ENCODE measurements at places on chromosomes 4 and X.

DNA sequence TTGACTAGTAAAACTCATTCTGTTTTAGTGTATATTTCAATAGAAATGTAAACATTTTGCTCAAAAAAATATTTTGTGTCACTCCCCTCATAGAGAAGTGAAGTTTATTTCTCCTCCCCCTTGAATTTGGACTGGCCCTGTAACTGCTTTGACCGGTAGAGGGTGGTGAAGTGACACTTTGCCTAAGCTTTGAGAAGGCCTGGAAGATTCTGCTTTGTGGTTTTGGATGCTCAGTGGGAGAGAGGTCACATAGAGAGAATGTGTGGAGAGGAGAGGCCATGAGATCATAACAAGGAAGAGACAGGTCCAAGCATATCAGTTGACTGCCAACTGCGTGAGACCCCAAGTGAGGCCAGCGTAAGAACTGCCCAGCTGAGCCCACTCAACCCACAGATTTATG, 19.1 kb upstream of the ARX start:
- no peak for DNase-seq

GRCh38 chr4:121270389-121270788, 106.3 kb upstream of the TNIP3 start:
- DNase-seq = no peak

DNA sequence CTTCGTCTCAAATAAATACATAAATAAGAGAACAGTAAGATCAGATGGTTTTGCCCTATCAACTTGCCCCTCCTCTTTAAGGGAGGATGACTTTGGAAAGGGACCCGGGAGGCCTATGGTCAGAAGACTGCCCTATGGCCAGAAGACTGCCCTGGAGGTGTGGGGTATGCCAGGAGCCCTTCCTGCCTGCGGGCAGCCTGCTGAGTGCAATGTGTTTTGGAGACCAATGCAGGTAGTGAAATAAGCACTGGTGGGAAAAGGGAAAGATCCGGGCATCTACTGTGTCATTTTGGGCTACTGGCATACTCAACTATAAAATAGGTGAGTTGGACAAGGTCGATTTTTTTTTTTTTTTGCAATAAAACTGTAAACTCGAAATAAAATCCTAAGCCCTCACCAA, 129.8 kb upstream of the SLC34A2 start:
- no peak for DNase-seq

DNA sequence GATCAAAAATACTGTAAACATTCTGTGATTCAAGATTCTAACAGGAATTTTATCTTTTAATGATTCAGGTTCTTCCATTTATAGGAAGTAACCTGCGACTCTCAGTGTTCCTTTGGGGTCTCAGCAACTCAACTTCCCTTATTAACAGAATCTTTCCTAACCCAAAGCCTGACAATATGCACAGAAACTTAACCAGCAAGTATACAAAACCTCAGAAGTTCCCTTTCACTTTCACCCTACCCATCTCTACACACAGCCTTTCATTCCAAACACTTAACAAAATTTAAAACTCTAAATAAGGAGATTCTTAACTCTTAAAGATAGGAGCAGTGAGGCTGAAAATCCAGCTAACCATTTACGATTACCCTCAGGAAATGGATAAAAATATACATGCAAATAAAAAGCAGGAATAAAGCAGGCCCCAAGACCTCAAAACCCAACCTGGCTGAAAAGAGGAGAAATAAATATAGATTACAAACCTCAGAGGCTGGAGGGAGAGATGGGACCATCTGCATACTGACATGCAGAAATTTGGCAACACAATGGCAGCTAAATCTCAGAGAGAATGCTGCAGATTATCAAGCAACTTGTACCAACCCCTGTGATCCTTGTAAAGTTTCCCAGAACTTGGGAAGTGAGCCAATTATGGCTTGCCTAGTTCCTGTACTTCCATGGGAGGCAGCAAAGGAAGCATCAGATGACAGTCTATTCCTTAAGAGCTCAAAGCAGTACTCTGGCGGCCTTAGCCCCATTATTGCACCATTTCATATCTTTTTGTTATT, 101.0 kb downstream of the ATP11C start:
- no peak for DNase-seq

DNA sequence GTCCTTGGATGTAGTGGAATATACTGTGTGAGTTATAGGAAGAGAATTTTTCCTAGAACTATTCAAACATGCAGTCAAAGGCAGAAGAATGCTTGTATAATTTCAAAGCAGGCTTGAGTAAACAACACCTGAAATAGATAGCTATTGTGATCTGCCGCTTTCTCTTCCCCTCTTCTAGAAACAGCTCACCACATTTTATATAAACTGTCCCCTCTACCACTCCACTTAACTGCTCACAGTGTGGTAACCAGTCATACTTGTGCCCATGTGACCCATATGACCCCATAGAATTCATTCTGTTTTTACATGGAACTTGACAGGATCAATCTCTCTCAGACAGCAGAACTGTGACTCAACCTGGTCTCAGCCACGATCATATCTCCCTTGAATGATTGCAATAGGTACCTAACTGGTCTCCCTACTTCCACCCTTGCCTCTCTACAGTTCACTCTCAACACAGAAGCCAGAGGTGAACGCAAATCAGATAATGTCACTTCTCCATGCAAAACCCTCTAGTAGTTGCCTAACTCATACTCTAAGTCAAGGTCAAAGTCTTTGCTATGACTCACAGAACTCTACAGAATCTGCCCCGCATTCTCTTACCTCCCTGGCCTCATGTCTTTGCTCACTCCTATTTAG, 85.6 kb upstream of the EFHC2 start:
- no peak for DNase-seq

- DNase-seq = no peak
These were observed 17.5 kb downstream of the BRWD3 start for GRCh38 chrX:80792205-80792604.

DNA sequence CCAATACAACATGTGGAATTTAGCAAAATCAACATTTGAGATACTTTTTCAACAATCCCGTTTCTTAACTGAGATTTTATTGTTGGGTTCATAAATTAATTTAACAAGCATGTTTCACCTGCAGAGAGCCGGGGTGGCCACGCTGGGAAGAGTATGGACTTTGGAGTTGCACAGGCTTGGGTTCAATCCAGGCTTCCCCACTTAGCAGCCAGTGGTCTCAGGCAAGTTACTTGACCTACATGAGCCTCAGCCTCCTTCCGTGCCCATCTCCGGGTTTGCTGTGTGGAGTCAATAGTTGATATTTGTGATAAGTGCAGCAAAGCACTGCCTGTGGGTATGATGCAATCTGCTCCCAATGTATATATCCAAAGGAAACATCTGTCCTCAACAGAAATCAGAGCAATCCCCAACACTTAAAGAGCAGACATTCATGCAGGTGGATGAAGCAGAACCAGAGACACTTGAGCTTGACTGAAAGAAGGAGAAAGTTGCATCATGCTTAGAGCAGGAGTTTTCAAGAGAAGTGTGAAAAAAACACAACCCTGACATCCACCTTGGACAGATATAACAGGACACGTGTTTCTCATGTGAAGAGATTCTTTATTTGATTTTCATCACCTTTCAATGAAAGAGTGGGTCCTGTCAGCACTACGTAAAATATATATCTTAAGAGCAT, 5.1 kb downstream of the CYTL1 start:
- DNase-seq = no peak

DNA sequence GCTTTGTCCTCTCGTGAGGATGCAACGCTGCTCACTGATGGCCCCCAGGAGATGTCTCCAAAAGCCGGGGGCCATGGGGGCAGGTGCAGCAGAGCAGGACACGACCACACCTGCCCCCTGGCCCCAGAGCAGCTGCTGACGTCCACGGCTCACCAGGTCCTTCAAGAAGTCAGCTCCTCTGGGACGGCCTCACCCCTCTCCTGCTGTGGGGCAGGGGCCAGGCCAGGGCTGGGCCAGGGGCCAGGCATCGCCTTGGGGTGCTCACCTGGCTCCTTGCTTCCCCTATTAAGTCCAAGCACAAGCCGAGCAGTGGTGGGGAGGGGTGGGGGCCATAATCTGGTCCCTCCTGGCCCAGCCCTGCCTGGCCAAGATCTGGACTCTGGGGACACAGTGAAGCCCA, 28.6 kb upstream of the MXD4 start:
- no peak for DNase-seq

GRCh38 chrX:8390771-8391170, 73.9 kb upstream of the VCX3B start:
- DNase-seq = no peak

- DNase-seq = peak; percentile 53
These were observed 729 bp upstream of the IRF2 start for GRCh38 chr4:184475096-184475461.

- no peak for DNase-seq
These were observed 507.9 kb downstream of the PCDH7 start for GRCh38 chr4:31228068-31228467.

GRCh38 chrX:7316887-7317286, 168.9 kb upstream of the PUDP start:
- DNase-seq = no peak

DNA sequence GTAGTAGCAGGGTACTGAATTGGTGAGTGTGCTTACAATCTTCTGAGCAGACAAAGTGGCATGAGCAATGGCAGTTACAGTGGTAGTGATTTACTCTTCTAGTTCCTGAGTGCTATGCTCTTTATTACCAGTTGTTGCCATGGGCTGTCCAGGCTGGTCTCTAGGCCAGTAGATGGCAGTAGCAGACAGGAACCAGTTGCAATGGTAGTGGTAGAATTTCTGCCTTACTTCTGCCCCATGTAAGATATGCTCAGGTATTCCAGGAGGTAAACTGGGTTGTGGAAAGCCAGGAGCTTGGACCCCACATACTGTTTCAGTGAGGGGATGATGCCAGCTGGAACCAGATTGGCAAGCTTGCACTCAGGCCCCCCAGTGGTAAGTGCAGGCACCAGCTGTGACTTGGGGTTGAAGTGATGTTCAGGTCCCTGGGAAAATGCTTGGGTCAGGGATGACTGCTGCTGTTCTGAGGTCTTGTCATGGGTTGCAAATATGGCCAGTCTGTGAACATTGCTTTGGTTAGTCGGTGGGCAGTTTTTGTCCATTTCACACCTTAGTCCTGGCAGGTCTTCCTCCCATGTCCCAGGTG, 63.0 kb upstream of the ZXDB start:
- no peak for DNase-seq

GRCh38 chrX:10972706-10973105, 138.4 kb upstream of the HCCS start:
- DNase-seq = no peak

GRCh38 chr4:3368841-3369760, 72.7 kb upstream of the HGFAC start:
- no peak for DNase-seq

- no peak for DNase-seq
These were observed 105.6 kb downstream of the AMMECR1 start for GRCh38 chrX:110212299-110212698.

DNA sequence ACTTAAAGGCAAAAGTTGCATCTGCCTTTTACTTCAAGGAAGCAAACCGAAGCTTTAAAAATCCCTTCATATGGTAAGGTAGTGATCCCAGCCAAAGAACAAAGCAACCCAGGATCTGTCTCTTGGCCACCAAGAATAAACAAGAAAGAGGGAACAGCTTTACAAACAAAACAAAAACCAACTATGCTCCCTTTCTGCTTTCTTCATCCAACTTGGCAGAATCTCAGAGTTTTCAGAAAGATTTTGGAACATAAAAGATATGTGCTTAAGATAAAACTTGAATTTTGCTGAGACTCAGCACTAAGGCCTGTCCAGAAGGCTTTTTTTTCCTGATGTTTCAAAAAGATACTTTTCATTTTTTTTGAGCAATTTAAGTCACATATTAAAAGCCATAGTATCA, 94.0 kb downstream of the COL4A6 start:
- DNase-seq = no peak

- no peak for DNase-seq
These were observed 48.3 kb downstream of the ANXA5 start for GRCh38 chr4:121648516-121648915.

DNA sequence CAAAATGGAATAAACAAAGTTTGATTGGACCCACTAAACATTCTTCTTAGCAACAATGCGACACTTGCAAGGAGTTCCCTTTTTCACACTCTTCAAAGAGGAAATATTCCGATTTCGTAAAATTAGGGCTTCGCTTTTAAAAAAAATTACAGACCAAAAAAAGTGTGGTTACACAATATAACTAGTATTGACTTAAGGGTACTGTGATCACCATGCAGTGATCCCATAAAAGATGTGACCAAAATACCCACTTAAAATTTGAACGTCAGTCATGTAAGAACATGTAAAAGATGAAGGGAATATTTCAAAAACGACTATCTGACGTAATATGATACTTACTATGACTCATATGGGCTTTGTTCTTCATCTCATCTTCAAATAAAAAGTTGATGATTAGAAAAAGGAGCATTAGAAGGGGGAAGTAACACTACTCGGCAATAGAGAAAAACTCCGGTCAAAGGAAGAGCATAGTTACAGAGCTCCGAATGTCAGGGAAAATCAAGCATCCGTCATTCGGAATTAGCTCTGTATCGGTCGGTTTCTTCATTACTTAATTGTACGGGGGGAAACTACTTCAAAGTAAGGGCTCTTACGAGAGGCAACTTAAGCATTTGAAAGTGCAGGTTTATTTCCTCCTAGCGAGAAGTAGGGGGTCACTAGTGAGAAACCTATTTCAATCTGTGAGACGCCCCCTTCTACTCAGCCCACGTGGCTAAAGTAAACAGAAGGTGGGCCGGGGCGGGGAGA, 1.3 kb upstream of the TET2 start:
- DNase-seq = no peak

GRCh38 chr4:184419976-184420375, 54.4 kb downstream of the IRF2 start:
- no peak for DNase-seq

- no peak for DNase-seq
These were observed 9.1 kb upstream of the METTL14 start for GRCh38 chr4:118676128-118676527.

- DNase-seq = no peak
These were observed 195.8 kb upstream of the RASGEF1B start for GRCh38 chr4:81667539-81667938.

- DNase-seq = no peak
These were observed 85.4 kb upstream of the IGFBP7 start for GRCh38 chr4:57195622-57196021.

DNA sequence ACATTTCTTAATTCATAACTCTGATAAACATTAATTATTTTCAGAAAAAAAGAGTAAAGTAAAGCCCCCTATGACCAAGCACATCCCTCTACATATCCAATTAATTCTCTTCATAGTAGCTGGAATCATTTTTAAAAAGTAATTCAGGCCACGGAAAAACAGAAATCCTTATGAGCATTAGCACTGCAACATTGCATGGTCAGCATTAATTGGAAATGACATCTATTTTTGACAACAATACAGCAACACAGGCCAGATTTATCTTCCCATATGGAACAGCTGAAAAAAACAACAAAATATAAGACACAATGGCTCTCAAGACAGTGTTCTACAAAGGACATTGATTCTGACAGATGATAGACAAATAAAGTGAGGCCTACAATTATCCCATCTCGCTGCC, 236.6 kb downstream of the TMA16 start:
- DNase-seq = no peak

DNA sequence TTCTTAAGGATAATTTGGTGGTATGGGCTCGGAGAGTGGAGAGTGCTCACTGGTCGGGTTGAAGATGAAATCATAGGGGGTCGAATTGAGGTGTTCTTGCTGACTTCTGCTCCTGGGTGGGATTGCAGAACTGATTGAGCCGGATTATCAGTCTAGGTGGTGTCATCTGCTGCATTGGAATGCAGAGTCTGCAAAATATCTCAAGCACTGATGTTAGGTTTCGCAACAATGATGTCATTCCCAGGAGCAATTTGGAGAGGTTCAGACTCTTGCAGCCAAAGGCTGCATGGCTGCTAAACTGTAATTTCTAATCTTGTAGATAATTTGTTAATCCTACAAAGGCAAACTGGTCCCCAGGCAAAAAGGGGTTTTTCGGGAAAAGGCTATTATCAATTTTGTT, 67.7 kb downstream of the RHOH start:
- DNase-seq = no peak
